ENCODE measurements at places on chromosomes 7 and 10.

- DNase-seq = no peak
Measured at GRCh38 chr7:94253686-94254085, 141.0 kb upstream of the COL1A2 start.

DNA sequence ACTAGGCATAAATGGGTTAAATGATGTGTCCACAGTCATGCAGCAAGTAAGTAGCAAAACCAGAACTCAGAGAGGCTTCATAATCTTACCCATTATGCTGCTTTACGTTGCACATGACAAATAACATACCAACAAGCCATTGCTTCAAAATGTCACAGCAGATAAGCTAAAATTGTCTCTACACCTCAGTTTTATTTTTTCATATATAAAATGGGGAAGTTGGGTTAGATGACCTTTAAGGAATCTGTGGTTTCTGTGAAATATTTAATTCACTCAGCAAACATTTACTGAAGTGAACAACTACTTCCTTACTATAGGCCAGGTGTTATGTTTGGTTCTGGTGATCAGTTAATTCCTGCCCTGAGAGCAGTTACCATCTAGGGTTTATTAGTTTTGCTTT lies 2.2 kb upstream of the ASCC1 start:
- no peak for DNase-seq

- no peak for DNase-seq
Measured at GRCh38 chr7:101506531-101506930, 122.6 kb downstream of the MYL10 start.

DNA sequence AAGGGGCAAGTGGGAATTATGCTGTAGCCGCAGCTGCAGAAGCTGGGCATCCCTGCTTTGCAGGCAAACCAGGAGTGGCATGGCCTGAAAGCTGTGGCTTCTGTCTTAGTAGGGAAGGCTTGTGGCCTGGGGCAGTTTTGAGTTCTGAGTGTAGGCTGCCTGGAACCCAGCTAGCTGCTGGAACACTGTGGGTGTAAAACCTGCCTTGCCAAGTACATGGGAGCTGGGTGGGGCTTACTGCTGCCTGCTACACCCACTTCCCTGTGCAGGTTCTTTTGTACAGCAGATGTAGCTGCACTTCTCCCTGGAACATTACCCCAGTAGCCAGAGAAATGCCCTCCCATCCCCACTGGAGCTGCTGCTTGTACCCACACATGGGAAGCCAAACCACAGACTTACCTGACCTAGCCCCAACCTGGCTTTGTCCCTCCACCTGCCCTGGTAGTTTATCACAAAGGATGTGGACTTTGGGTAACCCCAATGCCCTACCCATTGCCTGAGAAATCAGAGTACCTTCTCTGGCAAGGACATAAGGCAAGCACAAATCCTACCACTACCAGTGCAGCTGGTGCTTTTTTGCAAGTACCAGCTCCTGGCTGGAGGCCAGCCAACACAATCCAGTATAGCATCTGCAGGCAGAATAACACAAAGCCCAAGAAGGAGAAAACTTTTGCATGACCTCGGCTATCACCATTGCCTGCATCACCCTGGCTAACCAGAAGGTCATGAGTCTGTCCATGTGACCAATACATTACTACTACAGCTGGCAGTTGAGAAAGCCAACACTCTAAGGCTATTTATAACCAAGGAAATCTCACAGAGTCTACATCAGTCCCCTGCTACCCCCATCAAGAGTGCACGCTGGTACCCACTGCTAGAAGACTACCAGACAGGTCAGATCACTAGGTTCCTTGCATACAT lies 26.5 kb upstream of the PPP1R3A start:
- no peak for DNase-seq

DNA sequence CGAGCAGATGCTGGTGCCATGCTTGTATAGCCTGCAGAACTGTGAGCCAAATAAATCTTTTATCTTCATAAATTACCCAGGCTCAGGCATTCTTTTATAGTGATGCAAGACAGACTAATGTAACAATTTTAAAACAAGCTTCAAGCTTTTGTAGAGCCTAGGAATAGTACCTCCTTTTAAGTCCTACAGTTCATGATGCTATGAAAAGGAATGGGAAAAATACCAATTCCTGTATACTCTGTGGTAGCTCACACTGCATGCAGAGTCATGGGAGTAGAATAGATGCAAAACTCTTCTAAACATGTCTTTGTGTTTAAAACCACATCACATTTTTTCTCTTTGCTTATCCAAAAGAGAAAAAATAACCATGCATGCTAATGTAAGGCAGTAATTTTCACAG lies 66.6 kb upstream of the WNT16 start:
- DNase-seq = no peak

- DNase-seq = no peak
Measured at GRCh38 chr7:140297192-140297591, 101.1 kb downstream of the SLC37A3 start.

DNA sequence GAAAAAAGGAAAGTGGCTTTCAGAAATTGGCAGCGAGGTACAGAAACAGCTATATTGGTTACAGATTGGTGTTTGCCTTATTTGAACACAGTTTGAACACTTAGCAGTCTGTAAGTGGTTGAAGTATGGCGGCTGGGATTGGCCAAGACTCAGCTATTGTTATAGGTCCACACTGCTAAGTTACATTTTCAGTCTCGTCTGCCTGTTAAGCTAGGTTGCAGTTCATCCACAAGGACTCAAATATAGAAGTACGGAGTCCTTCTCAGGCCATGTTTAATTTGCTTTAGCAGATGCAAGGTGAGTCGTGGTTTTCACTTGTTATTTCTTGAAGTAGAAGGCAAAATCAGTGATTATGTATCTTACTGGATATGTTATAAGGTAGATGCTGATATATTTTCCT lies 73.1 kb downstream of the STK31 start:
- DNase-seq = no peak

DNA sequence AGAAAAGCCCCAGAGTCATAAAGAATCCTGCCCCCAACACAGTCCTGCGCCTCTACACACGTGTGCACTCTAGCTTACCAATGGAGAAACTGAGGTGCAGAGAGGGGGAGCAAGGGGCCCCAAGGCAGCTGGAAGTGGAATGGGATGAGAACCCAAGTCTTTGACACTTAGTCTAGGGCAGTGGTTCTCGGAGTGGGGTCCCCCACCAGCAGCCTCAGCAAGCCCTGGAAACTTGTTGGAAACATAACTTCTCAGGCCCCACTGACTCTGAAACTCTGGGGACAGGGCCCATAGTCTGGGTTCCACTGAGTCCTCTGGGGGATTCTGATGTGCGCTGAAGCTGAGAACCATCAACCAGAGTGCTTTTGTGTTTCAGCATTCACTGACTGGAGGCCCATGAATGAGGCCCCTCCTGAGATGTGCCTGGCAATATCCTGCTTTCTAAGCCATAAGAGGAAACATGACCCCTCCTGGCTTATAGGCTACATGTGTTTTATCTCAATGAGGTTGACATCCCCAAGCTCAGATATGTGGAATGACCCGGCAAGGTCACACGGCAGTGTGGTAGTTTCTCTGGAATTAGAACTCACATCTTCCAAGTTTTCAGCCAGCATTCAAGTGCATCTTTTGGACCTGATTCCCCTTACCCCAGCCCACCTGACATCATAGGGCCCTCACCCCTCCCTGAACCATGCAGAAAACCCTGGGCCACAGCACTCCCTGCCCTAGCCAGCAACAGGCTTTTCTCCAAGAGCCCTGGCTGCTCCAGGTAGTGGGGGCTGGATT lies 147.3 kb upstream of the PCBD1 start:
- no peak for DNase-seq

DNA sequence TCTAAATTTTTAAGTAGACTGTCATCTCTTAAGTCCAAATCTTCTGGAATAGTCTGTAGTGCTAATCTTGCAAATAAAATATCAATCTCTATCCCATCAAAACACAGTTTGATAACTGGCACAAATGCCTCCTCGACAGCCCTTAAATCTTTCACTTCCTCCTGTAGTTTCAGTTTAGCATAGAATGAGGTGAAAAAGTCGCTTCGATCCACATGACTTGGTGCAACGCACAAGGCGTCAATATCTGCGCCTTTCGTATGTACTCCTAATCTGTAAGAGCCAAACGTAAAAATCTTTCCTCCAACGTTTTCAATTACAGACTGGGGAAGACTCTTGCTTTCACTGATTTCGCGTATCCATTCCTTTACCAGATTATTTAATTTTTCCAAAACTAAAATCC lies 603 bp downstream of the PAPOLB start:
- no peak for DNase-seq

DNA sequence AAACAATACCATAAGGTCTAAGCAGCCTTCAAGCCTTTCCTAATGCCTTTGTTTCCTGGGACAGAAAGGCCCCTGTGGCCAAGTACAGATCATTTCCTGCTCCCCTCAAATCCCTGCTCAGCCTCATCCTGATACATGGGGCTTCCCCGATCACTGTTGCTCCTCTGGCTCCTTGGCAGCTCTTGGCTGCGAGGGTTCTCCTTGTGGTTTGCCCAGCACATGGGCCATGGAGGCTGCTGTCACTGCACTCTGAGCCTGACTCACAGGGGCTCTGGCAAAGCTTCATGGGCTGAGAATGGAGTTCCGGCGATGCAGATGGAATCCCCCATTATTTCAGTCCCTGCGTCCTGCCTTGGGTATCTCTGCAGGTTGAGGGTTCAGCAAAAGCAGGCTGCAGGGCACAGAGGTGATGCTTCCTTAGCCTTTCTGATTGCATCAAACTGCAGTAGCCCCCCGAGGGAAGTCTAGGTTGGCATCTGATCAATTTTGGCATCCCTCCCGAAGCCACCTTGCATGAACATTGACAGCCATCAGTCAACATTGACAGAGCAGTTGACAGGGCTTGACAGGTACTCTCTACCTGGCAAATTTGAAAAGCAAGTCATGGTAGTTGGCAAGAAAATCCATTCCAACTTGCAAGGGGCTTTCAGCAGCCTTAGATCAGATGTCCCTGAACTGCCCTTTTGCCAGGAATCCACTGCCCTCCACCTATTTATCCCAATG lies 168.6 kb downstream of the GFRA1 start:
- no peak for DNase-seq

- no peak for DNase-seq
Measured at GRCh38 chr10:110865186-110865808, 6.4 kb upstream of the PDCD4 start.

DNA sequence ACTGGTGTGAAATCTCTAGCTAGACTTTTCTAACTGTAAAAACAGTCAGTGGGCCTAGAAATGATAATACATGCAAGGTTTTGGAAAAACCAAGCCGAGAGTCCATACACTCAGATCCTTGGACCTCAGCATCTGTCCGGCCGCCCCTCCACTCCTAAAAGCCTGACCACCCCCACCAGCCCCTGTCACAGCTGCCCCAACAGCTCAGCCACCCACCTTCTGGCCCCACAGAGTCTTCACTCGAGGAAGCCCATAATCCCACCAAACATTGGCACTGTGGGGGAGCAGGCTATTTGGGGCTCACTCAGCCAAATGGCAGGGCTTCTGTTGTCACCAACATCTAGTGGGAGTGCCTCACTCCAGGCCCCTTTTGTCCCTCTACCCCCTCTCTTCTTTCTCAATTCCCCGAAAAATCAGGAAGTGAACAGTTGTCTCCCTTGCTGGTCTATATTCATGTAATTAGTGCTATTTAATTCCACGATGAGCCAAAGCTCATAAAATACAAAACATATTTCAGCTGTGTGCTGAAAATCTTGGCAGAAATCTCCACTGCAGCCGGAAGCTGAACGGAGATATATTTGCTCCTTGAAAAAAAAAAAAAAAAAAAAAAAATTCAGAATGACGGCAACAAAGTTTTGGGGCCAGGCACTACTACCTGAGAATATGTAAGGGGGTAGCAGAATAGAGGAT lies 55.5 kb downstream of the PLXNA4 start:
- no peak for DNase-seq

GRCh38 chr10:27724287-27724686 lies 21.3 kb downstream of the MKX start:
- DNase-seq = no peak

DNA sequence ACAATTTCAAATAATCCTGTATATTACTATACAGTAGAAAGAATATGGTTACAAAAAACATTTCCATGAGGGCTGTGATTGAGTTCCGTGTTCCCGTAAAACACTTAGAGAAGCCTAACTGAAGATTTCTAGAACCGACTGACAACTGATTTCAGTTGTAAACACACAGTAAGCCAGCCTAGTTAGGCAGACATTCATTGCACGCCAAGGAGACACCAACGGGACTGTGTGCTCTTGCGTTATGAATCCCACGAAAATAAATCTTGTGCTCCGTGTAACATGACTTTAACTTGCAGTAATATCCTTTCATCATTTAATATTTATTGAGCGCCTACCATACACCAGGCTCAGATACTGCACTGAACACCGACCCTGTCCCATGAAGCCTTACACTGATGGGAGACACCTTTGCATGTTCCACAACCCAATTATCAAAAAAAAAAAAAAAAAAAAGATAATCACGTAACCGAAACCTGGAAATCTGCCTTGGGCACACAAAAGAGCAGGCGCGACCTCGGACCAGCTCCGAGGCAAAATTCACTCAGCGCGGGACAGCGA lies 420 bp upstream of the KLHL7 start:
- no peak for DNase-seq

GRCh38 chr10:89494575-89494974 lies 40.8 kb downstream of the SLC16A12 start:
- DNase-seq = no peak

- peak; percentile 100 for DNase-seq
Measured at GRCh38 chr10:14820010-14820774, 17.6 kb downstream of the CDNF start.

- no peak for DNase-seq
Measured at GRCh38 chr10:110168601-110169481, 38.6 kb upstream of the MXI1 start.

- peak; percentile 12 for DNase-seq
Measured at GRCh38 chr7:151756076-151756731, 120.7 kb downstream of the PRKAG2 start.

GRCh38 chr10:69409176-69409495 lies 7.6 kb downstream of the TACR2 start:
- no peak for DNase-seq

GRCh38 chr7:154871507-154871906 lies 131.4 kb downstream of the PAXIP1 start:
- DNase-seq = no peak

DNA sequence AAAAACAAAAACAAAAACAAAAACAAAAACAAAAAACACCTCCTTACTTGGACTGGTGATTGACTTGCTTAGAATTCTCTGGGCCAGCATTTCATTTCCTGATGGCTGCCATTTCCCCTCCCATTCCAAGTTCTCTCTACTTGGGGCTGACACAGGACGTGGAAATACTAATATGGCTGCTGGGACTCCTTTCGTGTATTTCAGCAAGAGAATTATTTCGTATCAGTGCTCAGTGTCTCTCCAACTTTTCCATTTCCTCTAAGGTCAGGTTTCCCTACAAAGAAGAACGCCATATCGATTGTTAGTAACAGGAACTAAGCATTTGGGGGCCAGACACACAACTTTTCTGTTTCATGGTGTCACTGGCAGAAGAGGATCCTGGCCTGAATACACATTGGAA lies 22.5 kb upstream of the VAX1 start:
- no peak for DNase-seq

- DNase-seq = no peak
Measured at GRCh38 chr10:30185916-30186315, 126.5 kb upstream of the JCAD start.

Measured in T1000 (cell line).